Activated naive CD4-positive, alpha-beta T cell treated with anti-CD3 and anti-CD28 coated beads for 36 hours (primary cell): ENCODE measurements at places on chromosomes 12 and 14. TPM values are rescaled to one million over a fixed set of nuclear protein-coding genes. Genes with fewer than 3 reads are reported as not detected.

DNA sequence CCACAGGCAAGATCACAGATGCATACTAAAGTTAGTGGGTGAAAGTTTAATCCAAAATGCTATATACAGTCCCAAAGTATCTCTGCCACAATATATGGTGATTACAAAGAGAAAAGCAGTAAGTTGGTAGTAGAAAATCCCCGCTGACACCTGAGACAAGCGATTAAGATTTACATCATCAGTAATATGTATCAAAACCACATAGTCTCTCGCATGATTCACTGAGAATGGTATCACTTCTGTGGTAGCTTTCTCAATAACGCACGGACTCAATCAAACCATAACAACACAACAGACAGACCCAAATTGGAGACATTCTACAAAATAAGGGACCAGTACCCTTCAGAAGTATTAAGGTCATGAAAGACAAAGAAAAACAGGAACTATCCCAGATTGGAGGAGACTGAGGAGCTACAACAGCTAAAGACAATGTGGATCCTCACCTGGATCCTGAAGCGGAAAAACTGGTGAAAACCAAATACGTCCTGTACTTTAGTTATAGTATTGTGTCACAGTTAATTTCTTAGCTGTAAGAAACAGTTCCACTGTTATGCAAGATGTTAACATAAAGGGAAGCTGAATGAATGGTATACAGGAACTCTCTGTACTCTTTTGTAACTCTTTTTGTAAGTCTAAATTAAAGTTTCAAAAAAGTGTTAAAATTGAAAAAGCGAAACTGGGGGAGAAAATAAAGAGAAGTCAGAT, 51.0 kb downstream of the SPTLC2 start:
- no peak for DNase-seq
- peaks cover 10% of the 10 kb centered on the region for H3K4me1 ChIP-seq
- no peak overlapping the region for H3K4me3 ChIP-seq
- H3K27me3 ChIP-seq: no peaks in the 10 kb centered on the region

GRCh38 chr14:79325071-79325470, 886.2 kb downstream of the DIO2 start:
- no peaks in the 10 kb centered on the region for H3K36me3 ChIP-seq
- DNase-seq: no peak
- no peak overlapping the region for H3K27ac ChIP-seq
- H3K27me3 ChIP-seq: no peaks in the 10 kb centered on the region
- H3K4me3 ChIP-seq: no peak overlapping the region

- H3K4me3 ChIP-seq: peak overlapping the region; percentile 79
- H3K4me1 ChIP-seq: peaks cover 49% of the 10 kb centered on the region
- H3K27me3 ChIP-seq: peaks cover 9% of the 10 kb centered on the region
- no peak overlapping the region for H3K27ac ChIP-seq
- no peaks in the 10 kb centered on the region for H3K36me3 ChIP-seq
Measured at GRCh38 chr12:57461276-57461916, 1.8 kb downstream of the GLI1 start.

GRCh38 chr14:36067428-36068187, 108.9 kb downstream of the PTCSC3 start:
- no peaks in the 10 kb centered on the region for H3K36me3 ChIP-seq
- H3K4me3 ChIP-seq: no peak overlapping the region
- H3K27ac ChIP-seq: no peak overlapping the region
- H3K4me1 ChIP-seq: no peaks in the 10 kb centered on the region

DNA sequence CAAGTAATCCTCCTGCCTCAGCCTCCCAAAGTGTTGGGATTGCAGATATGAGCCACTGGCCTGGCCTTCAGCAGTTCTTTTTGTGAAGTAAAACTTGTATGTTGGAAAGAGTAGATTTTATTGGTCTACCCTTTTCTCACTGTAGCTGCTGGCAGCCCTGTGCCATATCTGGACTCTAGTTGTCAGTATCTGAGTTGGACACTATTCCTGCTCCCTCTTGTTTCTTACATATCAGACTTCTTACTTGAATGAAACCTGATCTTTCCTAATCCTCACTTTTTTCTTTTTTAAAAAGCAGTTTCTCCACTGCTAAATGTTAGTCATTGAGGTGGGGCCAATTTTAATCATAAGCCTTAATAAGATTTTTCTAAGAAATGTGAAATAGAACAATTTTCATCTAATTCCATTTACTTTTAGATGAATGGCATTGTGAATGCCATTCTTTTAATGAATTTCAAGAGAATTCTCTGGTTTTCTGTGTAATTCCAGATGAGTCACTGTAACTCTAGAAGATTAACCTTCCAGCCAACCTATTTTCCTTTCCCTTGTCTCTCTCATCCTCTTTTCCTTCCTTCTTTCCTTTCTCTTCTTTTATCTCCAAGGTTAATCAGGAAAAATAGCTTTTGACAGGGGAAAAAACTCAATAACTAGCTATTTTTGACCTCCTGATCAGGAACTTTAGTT, 88.7 kb downstream of the APAF1 start:
- no peak overlapping the region for H3K27ac ChIP-seq

FOXG1 gene
- not detected for total RNA-seq

DNA sequence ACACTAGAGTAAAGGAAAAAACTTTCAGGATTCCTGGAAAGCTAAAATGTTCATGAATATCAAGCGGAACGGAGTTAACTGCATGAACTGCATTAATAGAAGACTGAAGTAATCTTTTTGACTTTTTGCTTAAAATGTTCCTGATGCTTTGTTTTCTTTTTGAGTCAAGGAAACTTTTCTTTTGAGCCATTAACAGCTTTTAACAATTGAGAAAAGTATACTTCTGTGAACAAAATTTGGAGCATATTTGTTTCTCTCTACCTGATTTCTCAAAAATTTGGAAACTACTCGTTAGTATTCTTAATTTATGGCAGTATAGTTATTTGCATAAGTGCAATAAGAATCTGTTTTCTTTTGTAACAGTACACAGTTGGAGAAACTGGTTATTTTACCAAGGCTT, 78.5 kb downstream of the CALM1 start:
- H3K4me3 ChIP-seq: no peak overlapping the region
- no peaks in the 10 kb centered on the region for H3K4me1 ChIP-seq
- H3K27me3 ChIP-seq: peaks cover 9% of the 10 kb centered on the region
- DNase-seq: no peak

IL25 gene
- not detected for total RNA-seq

LMNTD1 gene
- total RNA-seq: not detected

GRCh38 chr14:101243587-101244338, 317.5 kb upstream of the DIO3 start:
- H3K36me3 ChIP-seq: no peaks in the 10 kb centered on the region
- H3K27ac ChIP-seq: no peak overlapping the region
- H3K4me1 ChIP-seq: no peaks in the 10 kb centered on the region
- H3K27me3 ChIP-seq: peaks cover 6% of the 10 kb centered on the region
- no peak overlapping the region for H3K4me3 ChIP-seq
